ENCODE measurements at places on chromosomes 1 and 21.

GRCh38 chr21:43361127-43361492 lies 65.8 kb downstream of the SIK1 start:
- peak; percentile 75 for DNase-seq

DNA sequence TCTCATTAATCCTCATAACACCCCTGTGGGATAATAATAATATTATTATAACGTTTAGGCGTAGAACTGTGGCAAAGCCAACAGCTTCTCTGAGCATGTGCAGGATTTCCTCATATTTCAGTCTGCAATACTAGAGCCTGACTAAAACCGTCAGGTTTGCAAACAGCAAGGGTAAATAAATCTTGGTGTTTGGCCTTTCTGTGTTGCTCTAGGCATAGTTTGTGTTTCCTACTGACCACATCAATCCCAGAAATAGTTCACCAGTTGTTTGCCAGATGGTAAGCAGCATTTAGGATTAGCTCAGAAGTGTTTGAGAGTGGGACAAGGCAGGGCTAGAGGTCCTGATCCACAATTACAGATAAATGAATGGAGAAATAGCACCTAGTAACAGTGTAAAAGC lies 2.8 kb upstream of the KCNA3 start:
- DNase-seq, result no peak

GRCh38 chr21:16420031-16420724 lies 690.4 kb downstream of the USP25 start:
- no peak for DNase-seq

DNA sequence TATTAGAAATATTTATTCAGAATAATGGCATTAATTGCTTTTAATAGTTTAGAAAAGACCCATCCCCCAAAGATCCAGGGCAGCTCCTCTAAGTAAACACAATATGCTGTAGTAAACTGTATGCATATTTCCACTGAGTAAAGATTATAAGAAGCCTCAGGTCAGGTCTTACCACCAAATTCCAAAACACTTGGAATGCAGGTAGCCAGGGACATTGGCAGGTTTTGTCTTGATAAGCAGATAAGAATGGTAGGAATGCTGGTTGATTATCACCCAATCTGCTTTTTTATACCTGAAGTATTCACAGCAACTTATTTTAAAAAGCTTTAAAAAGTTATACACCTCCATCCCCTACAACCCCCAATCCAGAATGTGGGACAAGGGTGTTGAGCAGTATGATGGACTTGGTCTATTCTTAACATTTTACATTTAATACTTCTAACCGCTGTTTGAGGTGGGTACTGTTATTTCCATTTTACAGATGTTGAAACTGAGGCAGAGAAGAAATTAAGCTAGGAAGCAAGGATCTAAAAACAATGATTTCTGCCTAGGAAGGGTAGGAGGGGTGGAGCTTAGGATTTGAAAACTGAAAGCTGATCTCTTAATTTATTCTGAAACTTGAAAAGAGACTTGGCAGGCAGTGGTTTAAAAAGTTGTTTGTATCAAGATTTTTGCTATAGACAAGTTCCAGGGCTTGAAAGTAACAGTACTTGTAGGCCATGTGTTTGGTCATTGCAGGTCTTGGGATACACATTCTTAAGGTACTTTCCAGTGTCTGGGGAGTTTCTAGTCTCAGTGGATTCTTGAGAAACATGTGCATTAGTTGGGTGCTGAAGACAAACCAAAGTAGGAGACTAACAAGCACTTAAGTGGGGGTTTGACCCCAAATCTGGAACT lies 15.6 kb upstream of the THEM4 start:
- no peak for DNase-seq

DNA sequence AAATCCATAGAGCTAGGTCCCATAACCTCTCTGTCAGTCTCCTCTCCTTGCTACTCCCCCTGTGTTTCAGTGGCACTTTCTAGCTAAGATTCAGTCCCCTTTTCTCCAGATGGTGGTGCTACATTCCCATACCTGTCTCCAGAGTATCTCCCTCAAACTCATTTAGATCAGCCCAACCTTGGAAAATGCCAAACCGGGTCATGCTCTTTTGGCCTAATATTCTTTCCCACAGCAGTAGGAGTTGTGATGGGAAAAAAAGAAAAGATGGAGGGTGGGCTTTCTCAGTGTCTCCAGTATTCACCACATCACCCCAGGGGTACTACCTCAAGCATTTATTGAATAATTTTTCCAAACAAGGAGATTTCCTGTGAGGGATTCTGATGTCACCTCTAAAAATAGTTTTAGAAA lies 3.2 kb upstream of the RXFP4 start:
- DNase-seq, result peak; percentile 85

DNA sequence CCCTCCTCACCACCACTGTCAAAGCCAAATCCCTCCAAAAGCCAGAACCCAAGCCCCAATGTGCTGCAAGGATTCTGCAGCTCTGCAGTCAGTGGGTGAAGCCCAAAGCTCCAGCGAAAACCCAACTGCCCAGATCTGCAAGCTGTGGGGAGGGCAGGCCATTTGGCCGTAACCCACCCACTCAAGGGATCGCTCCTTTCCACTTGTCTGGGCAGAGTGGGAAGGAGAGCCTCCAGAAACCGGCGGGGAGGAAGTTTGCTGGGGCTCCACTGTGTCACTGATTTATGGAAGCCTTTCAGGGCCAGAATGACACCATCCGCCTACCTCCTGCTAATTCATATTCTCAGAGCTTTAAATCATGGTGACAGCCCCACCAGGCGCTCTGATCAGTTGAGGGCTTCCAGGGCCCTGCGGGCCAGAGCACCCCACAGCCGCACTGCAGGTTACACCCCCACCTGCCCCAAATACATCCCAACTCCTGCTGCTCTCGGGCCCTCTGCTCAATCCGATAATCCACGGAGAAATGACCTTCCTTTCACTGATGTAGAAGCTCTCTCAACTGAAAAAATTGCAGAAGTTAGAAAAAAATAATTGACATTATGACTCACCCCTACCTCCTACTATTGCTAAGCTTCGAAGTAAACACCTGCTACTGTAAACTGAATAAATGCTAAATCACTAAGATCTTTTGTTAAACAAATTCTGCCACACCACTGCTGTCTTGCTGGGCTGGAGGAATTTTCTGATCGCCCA lies 40.6 kb upstream of the RAB4A start:
- DNase-seq, result no peak

DNA sequence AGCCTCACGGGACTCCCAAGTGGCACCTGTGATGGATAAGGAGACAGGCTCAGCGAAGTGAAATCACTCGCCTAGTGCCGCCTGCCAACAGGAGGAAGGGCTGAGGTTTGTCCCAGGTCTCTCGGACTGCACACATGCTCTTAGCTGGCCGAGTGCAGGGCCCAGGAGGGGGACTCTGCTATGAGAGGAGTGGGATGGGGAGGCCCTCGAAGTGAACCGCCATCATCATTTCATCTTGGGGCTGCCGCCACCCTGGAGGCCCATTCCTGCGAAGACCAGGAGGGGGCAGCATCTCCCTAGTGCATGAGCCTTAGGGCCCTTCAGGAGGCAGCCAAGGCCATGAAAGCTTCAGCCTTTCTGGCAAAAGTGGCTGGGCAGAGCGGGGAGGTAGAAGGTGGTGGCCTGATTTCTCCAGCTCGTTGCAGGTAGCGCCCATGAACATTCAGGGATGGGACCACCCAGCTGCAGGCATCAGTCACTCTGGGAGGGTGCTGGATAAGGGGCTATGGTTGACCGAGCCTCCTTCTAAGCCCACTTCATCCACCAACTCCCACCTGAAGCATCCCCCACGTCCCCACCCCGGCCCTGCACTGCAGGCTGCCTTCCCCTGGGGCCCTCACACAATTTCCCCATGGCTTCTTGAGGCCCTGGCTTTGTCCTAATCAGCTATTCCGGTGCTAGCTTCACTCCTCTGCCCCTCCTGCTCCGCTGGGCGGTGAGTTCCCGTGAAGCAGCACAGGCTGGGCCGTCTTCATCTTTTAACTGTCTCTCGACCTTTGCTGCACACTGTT lies 17.2 kb upstream of the RASSF5 start:
- peak; percentile 73 for DNase-seq

DNA sequence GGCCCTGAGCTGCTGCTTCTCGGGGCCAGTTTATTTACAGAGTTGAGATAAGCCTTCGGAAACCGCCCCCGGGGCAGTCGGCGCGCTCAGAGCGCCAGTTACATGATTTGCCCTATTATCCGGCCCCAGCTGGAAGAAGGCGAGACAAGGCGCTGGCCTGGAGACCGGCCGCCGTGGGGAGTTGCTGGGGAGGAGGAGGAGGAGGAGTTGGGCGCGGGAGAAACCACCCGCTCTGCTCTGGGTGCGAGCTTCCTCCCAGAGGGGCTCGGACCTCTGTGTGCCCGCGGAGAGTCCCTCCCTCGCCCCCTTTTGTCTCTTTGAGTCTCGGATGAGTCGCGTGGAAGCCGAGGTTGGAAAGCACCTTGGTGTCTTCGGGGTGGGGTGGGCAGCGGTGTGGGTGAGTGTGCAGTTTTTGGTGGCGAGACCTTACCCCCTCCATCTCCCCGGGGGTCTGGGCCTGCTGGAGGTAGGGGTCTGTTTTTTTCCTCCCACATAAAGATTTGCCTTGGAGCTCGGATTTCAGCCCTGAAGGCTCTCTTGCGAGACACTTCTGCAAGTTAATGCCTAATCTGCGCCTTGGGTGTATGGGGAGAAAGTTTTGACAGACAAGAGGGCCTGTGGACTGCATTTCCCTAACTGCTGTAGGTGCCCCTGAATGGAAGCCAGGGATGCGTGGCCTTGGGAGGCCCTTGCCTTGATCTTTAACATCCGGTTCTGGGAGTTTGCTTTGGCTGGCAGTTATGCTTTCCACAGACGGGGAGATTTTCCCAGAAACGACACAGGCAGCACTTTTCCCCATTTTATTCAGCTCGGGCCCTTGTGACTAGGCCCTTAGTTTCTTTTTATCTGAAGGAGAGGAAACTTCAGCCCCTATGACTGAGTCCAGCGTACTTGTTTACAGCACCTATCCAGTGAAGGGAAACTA lies 80.0 kb downstream of the NDUFS5 start:
- DNase-seq, result peak; percentile 39

DNA sequence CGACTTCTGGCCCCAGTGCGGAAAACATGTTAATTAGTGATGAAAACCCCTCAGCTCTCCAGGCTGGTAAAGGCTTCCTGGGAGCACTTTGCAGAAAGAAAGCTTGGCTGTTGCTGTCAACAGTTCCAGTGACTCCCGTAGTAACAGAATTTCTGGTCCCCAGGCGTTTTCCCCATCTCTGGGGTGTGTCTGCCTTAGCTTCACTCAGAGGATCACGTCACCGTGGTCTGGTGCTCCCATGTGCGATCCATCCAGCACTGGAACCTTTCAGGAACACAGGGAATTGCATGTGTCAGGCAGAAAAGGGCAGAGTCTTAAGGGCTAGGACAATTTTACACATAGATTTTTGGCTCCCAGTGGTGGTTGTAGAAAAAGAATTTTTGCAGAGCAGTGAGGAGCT lies 470.4 kb upstream of the USP24 start:
- no peak for DNase-seq

DNA sequence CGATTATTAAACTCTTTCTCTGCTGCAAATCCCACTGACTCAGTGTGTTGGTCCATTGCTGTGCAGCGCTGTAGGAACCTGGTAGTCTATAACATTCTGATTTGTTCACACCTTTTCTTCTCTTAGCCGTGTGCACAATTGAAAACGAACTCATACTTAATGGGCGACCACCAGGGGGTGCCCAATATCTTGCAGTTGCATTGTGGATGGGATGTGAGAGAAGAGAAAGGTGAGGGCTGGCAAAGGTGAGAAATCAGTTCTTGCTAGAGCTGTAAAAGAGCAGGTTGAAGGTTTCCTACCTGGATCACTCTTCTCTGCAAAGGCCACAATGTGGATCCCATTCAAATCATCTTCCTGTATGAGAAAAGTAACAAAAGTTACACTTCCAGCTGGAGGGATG lies 51.0 kb downstream of the CASQ2 start:
- DNase-seq, result peak; percentile 3

DNA sequence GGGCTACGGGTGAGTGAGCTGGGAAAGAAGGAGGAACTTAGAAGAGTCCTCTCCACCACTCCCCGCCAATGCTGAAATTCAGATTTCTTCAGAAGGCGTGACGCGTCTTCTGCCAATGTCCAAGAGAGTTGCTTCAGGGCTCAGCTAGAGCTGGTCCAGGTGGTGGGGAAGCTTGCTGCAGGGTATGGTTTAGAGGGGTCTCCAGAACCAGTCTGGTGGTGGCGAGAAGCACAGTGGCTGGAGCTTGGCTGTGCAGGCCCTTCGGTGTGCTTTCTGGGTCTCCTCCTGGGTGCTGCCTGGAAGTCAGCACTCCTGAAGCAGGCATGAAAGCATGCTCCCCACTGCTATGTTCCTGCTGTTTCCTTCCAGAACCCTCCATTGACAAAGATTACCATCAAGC lies 387.2 kb downstream of the PTPRU start:
- DNase-seq, result no peak

GRCh38 chr1:76938304-76938703 lies 71.0 kb downstream of the ST6GALNAC5 start:
- no peak for DNase-seq

- DNase-seq, result no peak
Observed at GRCh38 chr1:219541946-219542345, 71.0 kb downstream of the ZC3H11B start.

DNA sequence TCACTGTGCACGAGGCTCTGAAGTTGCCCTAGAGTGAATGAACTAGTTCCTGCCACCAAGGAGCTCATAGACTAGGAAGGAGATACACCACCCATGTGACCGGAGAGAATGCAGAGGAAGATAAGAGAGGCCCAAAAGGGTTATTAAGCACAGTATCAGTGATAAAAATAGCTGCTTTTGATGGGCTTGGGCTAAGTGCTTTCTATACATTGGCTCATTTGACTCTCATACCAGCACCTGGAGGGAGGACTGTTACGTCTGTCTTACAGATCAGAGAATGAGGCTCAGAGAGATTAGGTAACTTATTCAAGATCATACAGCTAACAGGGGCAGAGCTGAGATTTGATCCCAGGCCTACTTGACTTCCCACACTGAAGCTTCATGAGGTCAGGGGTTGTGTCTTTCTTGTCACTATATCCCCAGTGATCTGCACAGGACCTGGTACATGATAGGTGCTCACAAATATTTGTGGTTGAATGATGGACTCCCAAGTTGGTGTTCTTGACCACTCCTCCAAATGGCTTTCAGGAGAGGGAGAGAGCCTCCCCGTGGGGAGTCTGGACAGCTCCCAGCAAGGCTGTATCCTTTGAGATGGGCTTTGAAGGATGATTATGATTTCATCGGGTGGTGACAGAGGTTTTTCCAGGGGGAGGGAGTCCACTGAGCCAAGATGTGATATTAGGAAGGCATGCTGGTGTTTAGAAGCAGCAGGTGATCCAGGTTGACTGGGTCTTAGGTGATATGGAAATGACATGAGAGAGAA lies 14.4 kb downstream of the PPFIA4 start:
- no peak for DNase-seq

- DNase-seq, result no peak
Observed at GRCh38 chr1:44598167-44598566, 76.1 kb downstream of the TMEM53 start.

Data from SHP77 (cell line).